ENCODE measurements at places on chromosomes 3 and 15.

GRCh38 chr15:60652245-60652644, 173.3 kb upstream of the ICE2 start:
- H3K27ac ChIP-seq: no peak overlapping the region
- H3K36me3 ChIP-seq: no peaks in the 10 kb centered on the region
- no peak overlapping the region for H3K4me3 ChIP-seq
- H3K4me1 ChIP-seq: peaks cover 36% of the 10 kb centered on the region

GRCh38 chr3:46662771-46663551, 30.5 kb downstream of the ALS2CL start:
- no peaks in the 10 kb centered on the region for H3K36me3 ChIP-seq
- no peak overlapping the region for H3K4me3 ChIP-seq
- no peak for DNase-seq
- H3K27ac ChIP-seq: no peak overlapping the region

- DNase-seq: no peak
- no peaks in the 10 kb centered on the region for H3K36me3 ChIP-seq
- no peaks in the 10 kb centered on the region for H3K27me3 ChIP-seq
- no peaks in the 10 kb centered on the region for H3K4me1 ChIP-seq
Observed at GRCh38 chr3:3201611-3202010, 22.1 kb upstream of the CRBN start.

DNA sequence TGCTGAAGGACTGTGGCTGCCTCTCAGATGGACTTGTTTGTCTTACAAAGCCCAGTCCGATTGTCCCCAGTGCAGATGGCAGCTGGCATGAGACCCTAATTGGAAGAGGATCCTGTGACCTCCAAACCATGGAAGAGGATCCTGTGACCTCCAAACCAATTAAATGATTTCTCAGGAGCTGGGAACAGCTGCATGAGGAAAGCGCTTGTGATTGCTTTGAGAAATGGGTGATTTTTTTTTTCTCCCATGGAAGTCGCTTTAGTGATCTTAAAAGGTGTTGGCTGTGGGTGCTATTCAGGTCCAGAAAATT, 68.4 kb upstream of the LARS2 start:
- no peaks in the 10 kb centered on the region for H3K4me1 ChIP-seq
- H3K27me3 ChIP-seq: no peaks in the 10 kb centered on the region
- H3K27ac ChIP-seq: no peak overlapping the region
- H3K36me3 ChIP-seq: no peaks in the 10 kb centered on the region
- DNase-seq: no peak

- no peak for DNase-seq
- H3K27ac ChIP-seq: peak overlapping the region; percentile 100
- peaks cover 22% of the 10 kb centered on the region for H3K4me1 ChIP-seq
- peaks cover 23% of the 10 kb centered on the region for H3K36me3 ChIP-seq
- H3K27me3 ChIP-seq: peaks cover 5% of the 10 kb centered on the region
- peak overlapping the region; percentile 100 for H3K4me3 ChIP-seq
Observed at GRCh38 chr3:48715174-48715800, 1.7 kb downstream of the IP6K2 start.

DNA sequence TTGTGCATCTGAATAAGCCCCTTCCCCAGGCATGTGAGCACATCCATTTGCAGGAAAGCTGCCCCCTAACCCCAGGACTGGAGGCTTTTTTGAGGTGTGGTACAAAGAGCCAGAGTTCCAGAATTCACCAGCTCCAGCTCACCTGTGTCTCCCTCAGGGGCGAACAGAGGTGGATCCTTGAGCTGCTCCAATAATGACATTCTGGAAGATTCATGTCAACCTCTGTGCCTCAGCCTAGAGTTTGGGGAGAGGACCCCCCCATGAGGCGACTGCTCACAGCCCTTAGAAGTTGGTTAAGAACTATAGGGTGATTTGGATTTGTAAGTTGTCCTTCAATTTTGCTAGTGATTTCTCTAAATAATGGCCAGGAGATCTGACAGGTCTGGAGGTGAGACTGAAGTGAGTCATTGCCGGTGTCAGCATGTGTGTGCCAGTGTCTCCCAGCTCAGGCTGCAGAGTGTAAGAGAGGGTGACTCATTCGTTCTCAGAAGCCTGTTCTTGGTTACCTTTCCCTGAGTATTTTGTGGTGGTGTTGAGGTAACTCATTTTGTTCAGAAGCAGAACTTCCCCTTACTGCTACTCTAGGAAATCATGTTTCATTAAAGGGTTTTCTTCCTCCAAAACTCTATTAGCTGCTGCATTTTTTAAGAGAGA, 136.9 kb upstream of the TOPAZ1 start:
- H3K27ac ChIP-seq: no peak overlapping the region
- H3K4me3 ChIP-seq: no peak overlapping the region
- DNase-seq: no peak
- H3K27me3 ChIP-seq: peaks cover 1% of the 10 kb centered on the region
